ENCODE measurements at places on chromosomes 13 and 19. TPM values are rescaled to one million over a fixed set of nuclear protein-coding genes. Genes with fewer than 3 reads are reported as not detected.

DNA sequence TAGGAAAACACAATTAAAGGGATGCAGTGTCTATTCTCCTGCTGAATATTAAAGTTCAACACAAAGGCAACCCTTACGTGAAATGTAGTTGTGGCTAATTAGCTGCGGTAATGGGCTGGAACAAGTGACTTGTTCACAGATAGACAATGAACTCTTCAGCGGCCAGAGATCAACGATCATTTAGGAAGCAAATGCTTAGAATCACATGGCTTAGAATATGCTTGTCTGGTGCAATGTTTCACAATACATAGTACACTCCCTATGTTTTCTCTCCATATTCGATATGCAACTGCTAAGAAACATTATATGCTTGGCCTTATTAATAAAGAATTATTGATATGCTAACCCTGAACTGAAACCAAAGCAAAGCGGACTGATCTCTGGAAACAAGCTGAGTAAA lies 25.7 kb upstream of the MTUS2 start:
- no peak for DNase-seq

LILRB5 gene
- 15.1 TPM for total RNA-seq

DNA sequence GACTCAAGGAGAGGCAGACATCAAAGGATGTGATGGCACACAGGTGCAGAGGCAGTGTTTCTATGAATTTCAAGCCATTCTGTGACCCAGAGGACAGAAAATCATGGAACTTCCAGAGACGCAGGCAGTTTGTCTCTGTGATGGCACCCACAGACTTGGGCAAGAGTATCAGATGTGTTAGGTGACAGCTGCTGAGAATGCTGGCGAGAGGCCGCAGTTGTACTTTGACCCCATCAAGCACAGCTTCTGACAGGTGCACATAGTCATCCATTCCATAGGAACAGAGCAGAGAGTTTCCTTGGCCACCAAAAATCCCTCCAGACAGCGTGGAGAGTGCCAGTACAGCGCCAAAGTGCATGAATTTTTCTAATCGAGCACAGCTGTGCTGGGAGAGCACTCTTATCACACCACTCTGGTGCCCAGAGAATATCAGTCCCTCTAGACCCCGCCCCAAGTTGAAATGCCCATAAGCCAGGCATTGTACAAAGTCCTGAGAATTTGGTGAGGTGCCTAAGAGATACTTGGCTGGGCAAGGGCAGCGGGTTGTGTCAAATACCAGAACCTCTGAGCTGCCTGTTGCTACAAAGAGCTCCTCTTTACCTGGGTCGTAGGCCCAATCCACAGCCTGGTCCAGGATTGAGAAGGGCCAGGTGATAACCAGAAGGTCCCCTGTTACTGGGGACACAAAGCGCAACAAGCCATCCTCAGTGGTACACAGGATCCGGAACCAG lies 12.4 kb downstream of the WDR87 start:
- DNase-seq = no peak

DNA sequence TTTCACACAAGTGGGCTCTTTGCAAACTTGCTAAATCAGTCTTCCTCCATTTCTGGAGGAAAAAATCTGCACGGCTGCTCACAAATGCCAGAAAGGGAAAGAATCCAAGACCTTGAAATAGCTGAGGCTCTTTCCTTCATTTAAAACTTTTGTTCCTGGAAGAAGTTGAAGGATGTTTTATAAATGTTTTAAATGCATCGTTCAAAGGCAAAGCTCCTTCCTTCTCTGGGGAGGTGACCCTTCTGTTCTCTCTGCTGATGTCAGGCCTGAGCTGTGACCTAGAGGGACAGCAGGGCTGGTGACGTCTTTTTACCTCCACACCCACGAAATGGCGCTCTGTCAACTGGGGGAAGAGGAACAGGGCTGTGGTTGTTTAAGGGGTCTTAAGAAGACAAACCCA lies 376.4 kb upstream of the ZNF507 start:
- no peak for DNase-seq

DNA sequence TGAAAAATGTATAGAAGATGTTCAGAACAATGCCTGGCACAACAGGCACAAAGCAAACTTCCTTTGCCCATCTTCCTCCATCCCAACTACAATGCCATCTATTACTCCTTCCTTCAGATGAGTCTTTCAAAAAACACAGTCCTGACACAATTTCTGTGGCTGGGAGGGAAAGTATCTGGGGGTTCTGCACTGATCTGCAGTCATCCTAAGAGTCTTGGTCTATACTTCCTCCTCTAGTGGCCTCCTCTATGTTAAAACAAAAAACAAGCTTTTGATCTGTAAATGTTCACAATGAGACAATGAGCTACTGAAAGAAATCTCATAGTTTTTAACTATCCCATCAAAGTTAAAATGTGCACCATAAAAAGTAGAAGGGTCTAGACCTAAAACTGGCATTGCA lies 44.8 kb downstream of the USP12 start:
- DNase-seq = no peak

DNA sequence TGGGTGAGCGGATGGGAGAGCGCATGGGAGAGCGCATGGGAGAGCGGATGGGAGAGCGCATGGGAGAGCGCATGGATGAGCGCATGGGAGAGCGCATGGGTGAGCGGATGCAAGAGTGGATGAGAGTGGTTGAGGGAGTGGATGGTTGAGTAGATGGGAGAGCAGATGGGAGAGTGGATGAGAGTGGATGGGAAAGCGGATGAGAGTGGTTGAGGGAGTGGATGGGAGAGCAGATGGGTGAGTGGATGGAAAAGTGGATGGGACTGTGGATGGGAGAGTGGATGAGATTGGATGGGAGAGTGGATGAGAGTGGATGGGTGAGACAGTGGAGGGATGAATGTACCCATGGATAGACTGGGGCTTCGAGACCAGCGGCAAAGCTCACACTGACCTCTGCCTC lies 8.6 kb upstream of the TEKTIP1 start:
- no peak for DNase-seq

DNA sequence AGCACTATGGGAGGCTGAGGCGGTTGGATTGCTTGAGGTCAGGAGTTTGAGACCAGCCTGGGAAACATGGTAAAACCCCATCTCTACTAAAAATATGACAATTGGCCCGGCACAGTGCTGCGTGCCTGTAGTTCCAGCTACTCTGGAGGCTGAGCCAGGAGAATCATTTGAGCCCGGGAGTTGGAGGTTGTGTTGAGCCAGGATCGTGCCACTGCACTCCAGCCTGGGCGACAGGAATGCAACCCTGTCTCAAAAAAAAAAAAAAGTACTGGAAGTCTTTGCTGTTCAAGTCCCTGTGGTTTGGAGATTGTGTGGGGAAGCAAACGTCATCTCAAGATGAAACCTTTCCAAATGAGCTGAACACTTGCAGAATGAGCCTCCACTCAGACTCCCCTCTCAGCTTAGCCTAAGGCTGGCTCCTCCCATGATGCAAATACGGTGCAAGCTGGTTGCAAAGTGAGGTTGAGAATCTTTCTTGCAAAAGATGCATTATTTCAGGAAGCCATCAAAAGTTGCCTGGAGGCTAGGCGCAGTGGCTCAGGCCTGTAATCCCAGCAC lies 46.2 kb downstream of the MYO9B start:
- no peak for DNase-seq

DNA sequence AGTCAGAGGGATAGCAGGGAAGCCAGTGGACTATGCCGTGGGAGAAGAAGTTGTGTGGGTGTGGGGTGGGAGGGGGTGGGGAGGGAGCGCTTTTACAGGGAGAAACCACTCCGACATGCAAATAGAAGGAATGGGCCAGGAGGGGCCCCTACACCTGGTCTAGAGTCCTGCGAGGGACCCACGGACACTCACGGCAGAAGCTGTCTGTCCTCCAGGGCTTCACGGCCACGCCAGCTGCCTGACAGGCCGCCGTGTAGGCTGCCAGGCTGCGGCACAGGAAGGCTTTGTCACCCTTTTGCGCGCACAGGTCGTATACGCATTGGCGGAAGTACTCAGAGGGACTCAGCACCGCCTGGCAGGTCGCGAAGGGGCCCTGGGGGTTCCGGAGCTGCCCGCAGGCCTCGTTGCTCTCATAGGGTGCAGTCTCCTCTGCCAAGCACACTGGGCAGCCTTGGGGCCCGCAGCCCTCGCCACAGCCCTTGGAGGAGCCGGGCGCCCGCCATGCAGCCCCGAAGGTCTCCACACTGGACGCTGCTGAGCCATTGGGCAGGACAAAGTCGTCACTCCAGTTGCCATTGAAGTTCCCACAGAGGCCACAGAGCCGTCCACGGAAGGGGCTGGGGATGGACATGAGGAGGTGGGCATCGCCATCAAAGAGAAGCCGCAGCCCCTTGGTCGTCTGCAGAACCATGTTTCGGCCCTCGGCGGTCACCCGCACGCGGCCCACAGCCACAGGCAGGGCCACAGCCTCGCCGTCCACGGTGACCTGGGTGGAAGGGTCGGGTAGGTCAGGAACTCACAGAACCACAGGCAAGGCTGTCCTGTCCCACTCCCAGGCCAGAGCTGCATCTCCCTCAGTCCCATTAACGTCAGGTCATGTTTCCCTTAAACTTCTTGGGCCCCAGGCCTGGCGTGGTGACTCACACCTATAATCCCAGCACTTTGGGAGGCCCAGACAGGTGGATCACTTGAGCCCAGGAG lies 26.0 kb upstream of the FBL start:
- DNase-seq = no peak

GRCh38 chr19:32489971-32490370 lies 84.4 kb downstream of the DPY19L3 start:
- DNase-seq = no peak

- DNase-seq = no peak
These were observed 1.1 kb downstream of the EML2 start for GRCh38 chr19:45637890-45638667.

ERFL gene
- total RNA-seq = not detected

AMER2 gene
- not detected for total RNA-seq

- no peak for DNase-seq
These were observed 5.1 kb downstream of the HNRNPM start for GRCh38 chr19:8449830-8450229.

NDUFA11 gene
- total RNA-seq = 537 TPM

ZNF66 gene
- total RNA-seq = 1.9 TPM

OXGR1 gene
- total RNA-seq = 0.13 TPM

ZNF415 gene
- total RNA-seq = 19.5 TPM

- no peak for DNase-seq
These were observed 302.9 kb downstream of the LMO7 start for GRCh38 chr13:75938811-75939560.

DNA sequence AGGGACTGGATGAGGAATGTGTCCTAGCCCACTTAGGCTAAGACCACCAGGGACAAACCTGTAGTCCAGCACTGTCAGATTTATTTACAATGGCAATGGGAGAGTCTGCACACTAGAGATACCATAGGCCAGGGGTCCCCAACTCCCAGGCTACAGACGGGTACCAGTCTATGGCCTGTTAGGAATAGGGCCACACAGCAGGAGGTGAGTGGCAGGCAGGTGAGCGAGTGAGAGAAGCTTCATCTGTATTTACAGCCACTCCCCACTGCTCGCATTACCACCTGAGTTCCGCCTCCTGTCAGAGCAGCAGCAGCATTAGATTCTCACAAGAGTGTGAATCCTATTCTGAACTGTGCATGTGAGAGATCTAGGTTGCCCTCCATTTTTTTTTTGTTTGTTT lies 2.4 kb downstream of the THAP8 start:
- no peak for DNase-seq

GRCh38 chr19:41310033-41310831 lies at the start of gene CCDC97:
TSS of gene CCDC97 (plus strand) at chr19:41310172. CDS start at chr19:41310311, 139 bp downstream.
- peak; percentile 90 for DNase-seq

DNA sequence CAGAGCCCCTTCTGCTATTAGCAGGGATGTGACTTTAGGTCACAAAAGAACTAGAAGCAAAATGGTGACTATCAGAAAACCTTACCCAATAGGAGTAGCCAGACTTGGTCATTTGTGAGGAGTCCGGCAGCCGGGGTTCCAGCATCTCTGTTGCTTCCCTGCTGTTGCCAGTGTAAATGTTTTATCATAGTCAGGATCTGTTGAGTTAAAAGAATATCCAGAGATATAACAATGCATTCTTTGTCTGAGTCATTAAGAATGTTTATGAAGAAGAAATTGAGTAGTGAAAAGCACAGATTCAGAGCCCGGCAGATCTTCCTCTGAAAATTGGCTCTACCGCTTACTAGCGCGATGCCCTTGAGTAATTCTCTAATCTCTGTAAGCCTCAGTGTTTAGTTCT lies 84.2 kb downstream of the COL4A2 start:
- DNase-seq = no peak

DNA sequence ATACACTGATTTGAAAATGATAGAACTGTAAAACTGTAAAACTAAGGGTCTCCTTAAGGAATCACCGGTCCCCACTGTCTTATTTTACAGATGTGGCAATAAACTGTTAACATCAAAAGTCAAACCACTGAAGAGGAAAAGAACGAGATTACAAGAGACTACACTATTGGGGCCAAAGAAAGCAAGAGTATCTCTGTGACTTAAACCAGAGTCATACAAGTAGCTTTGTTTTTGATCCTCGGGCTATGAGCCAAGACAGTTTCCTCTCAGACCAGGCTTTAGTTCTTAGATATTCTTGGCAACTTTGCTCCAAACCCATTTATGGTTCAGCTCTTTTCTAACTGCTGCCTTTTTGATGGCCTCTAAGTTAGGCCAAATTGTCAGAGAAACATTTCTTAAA lies 113.8 kb downstream of the TBC1D4 start:
- peak; percentile 57 for DNase-seq

DNA sequence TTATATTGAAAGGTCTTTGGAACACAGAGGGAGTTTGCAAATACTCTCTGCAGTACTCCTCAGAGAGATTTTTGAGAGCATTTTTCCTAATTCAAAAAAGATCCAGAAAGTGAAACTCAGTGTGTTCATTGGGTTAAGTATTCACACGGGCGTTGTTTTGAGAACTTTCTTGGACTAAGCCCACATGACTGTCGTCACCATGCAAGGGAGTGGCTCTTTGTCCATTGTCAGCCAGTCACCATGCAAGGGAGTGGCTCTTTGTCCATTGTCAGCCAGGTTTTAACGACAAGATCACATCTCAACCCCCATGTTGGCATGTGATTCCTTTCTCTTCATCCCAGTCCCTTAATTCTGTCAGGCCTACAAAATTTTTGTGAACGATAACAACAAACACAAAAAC lies 81.2 kb upstream of the STK24 start:
- DNase-seq = no peak

GRCh38 chr13:41905600-41906254 lies 55.2 kb downstream of the VWA8 start:
- DNase-seq = no peak

WDFY2 gene
- 7.2 TPM for total RNA-seq

DNA sequence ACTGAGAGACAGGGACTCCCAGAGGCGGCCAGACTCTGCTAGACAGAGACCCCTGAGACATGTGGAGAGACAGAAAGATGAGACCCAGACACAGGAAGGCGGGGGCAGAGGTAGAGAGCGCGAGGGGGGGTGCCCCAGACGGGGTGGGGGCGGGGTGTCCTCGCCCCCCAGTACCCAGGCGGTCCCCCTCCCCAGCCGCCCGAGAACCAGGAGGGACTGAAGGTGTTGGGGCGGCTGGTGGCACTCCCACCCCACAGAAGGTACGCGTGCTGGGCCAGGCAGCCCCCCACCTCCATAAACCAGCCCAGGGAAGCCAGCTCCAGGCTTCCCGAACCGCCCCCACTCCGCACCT lies 336 bp downstream of the SLC8A2 start:
- no peak for DNase-seq

LILRA1 gene
- total RNA-seq = 0.86 TPM

PINLYP gene
- 3.2 TPM for total RNA-seq

GRCh38 chr19:23597661-23598060 lies 89.4 kb downstream of the ZNF675 start:
- no peak for DNase-seq

RNF113B gene
- not detected for total RNA-seq

GRCh38 chr19:18007917-18008673 lies at the start of gene ARRDC2:
TSS of gene ARRDC2 (plus strand) at chr19:18008170. CDS start at chr19:18008311, 141 bp downstream.
- DNase-seq = peak; percentile 95
